ENCODE measurements at places on chromosomes 3 and 15.

DNA sequence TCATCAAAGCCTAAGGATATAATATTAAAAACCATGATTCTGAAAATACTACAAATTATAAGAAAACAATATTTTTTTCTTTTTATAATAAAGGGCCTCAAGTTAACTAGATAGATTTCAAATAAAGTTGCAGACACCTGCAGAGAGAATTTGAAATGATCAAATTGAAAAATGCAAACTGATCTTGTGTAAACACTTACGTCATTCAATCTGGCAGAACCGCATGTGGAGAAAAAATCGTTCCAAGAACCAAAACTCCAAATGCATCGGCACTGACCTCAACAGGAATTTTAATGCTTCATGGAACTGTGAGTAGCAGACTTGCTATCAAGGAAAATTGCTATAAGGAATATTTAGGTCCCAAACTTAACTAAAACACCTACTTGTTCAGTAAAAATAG is 17.2 kb downstream of the CPA3 start:
- no peak for DNase-seq

GRCh38 chr3:100316641-100317069 is 17.9 kb upstream of the NIT2 start:
- DNase-seq = peak; percentile 85

DNA sequence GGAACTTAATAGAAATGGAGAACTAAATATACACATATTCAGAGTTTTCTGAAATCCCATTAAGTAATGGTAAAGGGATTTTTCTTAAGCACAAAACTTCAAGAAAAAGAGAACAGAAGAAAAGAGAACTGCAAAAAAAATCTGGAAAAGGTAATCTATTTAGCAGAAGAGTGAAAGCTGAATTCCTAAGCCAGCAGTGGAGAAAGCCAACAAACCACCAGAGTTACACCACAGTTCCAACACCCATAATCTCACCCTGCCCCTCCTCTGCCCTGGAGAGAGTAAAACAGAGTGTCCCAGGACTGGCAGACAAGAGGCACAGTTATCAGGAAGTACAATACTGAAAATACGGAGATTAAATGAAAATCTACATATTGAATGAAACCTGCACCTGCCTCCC is 29.4 kb downstream of the TP53BP1 start:
- DNase-seq = no peak

DNA sequence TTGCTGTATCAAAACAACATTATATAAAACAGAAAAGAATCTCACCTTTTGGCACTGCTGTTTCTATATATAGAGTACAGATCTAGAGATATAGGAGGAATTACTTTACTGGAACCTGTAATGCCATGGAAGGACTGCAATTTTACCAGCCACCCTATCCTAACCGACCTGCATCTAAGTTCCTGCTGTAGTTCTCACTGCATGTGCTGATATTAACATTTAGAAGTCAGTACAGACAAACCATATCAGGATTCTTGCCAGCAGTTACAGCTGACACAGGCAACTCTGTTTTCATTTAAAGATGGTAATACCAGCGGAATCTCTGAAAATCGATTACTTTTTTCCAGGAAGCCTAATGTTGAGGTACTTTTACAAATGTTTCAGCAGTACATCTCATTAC is 73.4 kb upstream of the MYO5C start:
- no peak for DNase-seq

- no peak for DNase-seq
Observed at GRCh38 chr3:122189357-122189756, 5.9 kb downstream of the CASR start.

GRCh38 chr15:55907797-55908196 is 85.6 kb downstream of the NEDD4 start:
- DNase-seq = no peak

DNA sequence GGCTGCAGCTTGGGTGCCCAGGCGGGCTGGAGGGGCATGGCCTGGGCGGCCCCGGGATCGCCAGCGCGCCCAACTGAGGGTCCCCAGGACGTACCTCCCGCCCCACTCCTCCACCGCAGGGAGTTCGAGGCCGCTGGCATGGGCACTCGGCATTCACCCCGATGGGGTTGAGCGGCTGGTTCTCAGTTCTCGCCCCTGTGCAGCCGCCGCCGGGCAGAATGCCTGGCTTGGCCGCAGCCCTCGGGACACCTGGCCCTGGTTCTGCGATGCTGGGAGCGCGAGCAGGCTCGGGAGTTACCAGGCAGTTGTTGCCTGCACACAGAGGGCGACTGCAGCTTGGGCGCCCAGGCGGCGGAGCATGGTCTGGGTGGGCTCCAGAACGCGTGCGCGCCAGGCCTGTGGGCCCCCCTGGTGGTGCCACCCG is 121.4 kb downstream of the LMLN start:
- no peak for DNase-seq

DNA sequence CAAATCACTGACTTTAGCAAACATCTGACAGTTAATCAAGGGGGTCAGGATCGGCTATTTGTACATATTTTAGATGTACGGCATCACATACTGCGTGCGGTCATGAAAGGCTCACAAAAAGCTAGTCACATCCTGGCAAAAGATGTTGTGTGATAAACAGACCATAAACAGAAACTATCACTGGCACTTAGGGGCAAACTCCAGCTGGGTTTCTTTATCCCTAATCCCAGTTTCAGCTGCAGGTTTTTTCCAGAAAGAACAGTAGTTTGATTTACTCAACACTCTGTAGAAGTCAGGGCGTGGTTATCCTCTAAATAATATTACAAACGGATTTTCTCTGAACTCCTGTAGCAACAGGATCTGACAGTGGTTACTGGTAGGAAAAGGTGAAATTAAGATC is 112.4 kb upstream of the BHLHE40 start:
- DNase-seq = no peak

DNA sequence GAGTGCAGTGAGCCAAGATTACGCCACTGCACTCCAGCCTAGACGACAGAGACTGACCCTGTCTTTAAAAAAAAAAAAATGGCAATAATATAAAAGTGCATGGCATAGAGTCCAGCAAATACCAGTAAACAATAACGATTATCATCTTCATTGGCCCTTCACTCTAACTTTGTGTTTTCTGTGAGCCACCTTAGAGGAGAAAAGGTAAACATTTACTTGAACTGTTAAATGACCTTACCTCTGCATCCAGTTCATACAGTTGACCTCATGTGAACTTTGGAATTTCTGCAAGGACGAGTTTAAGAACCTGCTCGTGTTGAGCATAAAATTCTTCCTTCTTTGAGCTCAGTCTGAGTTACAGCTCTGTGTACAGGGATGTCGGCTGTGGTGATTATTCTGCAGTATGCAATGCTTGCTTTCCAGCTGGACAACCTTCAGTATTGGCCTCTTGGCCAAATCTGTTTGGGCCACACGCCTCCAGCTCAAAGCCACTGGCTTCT is 56.6 kb downstream of the RLBP1 start:
- no peak for DNase-seq

DNA sequence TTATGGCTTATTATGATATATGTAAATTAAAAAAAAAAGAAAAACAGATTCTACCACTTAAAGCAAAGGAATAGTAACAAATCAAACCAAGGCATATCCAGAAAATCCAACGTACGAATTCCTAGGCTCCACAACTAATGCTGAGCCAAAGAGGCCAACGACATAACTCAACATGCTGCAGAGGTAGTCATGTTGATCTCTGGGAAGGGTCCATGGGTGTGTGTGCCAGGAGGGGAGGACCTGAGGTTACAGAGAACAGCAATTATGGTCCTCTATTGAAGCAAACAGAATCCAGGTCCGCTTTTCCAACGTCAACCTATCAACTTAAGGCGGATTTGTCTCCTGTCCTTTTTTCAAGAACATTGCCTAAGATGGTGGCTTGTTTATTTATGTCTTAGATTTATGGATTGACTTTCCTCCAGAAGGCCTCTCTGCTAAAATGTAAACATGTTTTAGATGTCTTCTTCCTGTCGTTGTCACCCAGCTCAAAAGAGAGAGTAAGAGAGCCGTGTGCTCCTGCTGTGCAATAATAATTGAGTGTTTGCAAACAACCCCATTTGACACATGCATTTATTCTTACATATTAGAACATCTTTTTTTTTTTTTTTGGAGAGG is 20.4 kb downstream of the NANOGP8 start:
- DNase-seq = no peak
